ENCODE measurements at places on chromosomes 2 and 18. TPM values are rescaled to one million over a fixed set of nuclear protein-coding genes. Genes with fewer than 3 reads are reported as not detected.

Gene PSME4
- 29.3 TPM for total RNA-seq

Gene MGAT4A
- total RNA-seq: not detected

Gene EHD3
- 3.0 TPM for total RNA-seq

Gene ALPG
- 0.03 TPM for total RNA-seq

Gene NAT8
- not detected for total RNA-seq

Gene ITM2C
- total RNA-seq: 216 TPM

All from SJSA1 (cell line).